Choroid plexus epithelial cell (primary cell): ENCODE measurements at places on chromosomes 7 and 10.

DNA sequence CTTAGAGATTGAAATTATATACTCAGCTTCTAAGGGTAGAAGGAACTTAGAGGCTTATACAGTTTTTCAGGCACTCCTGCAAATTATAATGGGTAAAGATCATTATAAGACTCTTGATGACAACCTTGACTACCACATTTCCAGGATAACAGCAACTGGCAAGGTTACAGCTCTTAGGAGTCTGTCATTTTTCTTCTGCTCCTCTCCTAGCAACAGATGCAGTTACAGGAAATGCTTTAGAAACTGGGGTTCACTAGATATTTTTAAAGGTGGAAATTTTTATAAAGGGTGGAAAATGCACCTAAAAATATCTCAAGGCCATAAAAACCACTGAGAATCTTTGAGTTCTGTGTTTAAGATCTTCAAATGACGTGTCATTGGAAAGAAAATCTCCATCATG is 185.8 kb downstream of the RELN start:
- DNase-seq: no peak

GRCh38 chr10:11702264-11702663 is 39.9 kb upstream of the ECHDC3 start:
- no peak for DNase-seq

DNA sequence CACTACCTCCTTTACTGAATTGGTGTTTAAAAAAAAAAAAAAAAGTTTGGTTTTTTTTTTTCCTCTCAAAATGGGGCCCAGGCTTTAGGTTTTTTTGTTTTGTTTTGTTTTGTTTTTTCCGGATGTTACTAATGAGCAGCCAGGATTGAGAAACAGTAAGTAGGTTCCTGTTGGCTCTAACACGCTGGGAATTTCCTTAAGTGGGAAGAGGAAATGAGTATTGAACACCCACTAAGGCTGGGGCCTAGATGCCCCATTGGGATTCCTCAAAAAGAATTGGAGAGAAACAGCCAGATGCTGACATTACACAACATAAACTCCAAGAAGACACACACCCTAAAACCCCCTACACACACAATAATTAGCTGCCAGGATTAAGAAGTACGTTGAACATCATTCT is 102.2 kb upstream of the NANOS1 start:
- DNase-seq: no peak

DNA sequence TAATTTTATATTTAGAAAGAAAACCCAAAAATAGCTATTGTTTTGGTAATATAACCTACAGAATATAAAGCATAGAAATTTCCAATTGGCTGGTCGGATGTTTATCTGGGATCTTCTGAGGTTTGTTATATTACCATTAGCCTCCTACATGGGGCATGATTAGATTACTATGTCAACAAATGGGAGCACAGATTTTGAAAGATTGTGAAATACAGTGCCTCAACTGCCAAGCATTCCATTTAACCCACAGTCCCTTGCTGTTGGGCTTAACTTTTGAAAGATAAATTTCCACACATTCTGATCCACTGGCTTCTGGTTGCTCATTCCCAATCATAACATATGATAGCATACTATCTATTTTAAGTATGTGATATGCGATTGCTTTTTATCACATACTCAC is 455.4 kb upstream of the C7orf33 start:
- peak; percentile 7 for DNase-seq

- no peak for DNase-seq
Measured at GRCh38 chr7:37150856-37151255, 297.8 kb downstream of the ELMO1 start.

DNA sequence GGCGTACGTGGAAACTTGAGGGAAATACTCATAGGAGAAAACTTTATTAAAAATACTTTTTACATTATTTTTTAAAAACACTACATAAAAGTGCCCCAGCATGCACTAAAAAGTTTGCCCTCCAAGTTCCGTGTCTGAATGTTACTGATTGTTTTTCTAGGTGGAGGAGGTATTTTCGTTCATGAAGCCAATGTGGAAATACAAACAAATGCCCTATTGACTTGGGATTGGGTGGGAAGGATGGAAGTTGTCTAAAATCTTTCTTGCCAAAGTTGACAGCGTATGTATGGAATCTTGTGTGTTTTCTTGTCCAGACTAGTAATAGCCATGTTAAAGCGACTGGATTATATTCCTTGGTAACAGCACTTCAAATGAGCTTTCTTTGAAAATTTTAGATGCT is 1.2 kb downstream of the PROSER2 start:
- peak; percentile 18 for DNase-seq

- DNase-seq: no peak
Measured at GRCh38 chr7:4052130-4052529, 630.0 kb upstream of the FOXK1 start.

DNA sequence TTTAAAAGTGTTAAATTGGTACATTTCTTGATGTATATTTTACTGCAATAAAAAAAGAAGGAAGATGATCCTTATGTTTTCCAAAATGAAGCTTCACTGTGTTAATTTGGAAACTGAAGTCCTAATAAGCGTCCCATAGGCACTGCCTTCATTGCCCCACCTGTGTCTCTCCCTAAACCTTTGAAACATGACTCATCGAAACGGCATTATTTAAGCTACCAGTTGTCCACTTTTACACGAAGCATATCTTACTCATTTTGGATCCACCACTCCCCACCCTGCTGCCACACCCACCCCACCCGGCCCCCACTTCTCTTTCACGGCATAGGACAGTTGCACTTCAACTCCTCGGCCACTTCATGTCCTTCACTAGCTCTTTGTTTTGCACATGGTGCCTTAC is 85.5 kb downstream of the KIAA1549 start:
- DNase-seq: no peak

DNA sequence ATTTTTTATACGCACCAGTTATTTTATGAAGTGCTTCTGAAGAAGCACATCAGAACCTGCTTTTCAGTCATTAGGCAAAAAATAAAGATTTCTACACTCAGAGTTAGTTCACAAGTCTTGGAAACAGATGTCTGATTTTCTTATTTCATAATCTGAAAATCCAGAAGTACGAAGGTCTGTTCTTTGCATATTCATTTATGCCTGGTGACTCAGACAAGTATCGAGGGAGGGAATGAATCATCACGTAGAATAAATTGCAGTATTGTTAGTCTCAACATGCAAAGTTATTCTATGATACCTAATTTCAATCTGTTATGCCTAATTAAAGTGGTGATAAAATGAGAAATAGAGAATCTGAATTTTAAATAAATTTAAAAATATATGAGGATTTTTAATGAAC is 113.6 kb upstream of the SEM1 start:
- peak; percentile 5 for DNase-seq

GRCh38 chr10:114077815-114078219 is 34.2 kb downstream of the ADRB1 start:
- no peak for DNase-seq

GRCh38 chr7:12923971-12924370 is 236.5 kb downstream of the ARL4A start:
- DNase-seq: peak; percentile 45

DNA sequence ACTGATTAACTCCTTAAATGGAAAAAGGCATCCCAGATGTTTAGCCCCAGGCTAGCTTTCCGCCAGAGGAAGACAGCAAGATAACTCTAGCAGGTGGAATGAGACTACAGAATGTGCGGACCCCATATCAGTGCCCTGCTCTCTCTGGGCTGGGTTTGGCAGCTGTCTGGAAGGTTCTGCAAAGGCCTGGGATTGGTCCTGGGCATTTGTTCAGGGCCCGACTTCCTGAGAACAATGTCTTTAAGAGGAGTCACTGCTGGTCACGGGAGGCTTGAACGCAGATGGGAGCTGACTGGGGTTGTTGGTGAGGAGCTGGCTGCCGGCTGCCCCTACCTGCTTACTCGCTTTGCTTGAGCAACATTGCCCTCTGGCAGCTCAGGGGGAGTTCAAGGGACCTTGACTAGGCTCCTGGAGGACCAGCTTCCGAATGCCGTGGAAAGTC is 130.6 kb upstream of the BTBD16 start:
- no peak for DNase-seq

DNA sequence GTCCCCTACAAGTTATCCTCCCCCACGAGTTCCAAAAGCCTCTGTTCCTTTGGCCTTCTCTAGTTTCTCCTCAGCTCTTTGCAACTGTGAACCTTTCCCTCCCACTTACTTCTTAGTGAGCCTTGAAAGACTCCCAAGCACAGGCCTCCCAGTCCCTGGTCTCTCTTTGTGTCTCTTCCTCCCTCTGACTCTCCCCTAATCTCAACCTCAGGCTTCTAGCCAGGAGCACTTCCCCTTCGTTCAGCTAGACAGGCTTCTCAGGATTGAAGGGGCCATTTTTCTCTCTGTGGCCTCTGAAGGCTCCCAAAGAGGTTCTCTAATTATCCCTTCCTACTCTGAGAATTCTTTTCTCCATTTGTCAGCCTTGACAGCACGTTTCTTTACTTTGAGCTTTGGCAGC is 50.2 kb upstream of the PHYHIPL start:
- no peak for DNase-seq

DNA sequence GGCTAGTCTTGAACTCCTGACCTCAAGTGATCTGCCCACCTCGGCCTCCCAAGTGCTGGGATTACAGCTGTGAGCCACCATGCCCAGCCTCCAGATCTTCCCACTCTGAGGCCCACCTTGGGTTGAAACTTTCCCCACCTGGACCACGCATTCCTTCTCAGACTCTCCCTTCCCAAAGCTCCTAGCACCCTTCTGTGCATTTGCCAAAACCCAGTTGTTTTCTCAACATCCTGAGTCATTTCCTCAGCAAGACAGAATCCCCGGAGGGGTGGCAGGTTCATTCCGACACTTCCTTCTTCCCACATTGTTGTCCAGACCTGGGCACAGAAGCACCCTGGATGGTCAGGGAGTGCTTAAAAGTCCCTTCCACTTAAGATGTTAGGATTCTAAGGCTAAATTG is 28.9 kb downstream of the BAG3 start:
- DNase-seq: peak; percentile 69

GRCh38 chr10:75462865-75463264 is 31.4 kb downstream of the LRMDA start:
- DNase-seq: no peak

GRCh38 chr7:28745351-28745750 is 212.8 kb downstream of the TRIL start:
- no peak for DNase-seq

GRCh38 chr10:90561666-90562065 is 296.2 kb downstream of the HTR7 start:
- no peak for DNase-seq

- DNase-seq: peak; percentile 62
Measured at GRCh38 chr10:24513155-24513554, 210.5 kb downstream of the ARHGAP21 start.

DNA sequence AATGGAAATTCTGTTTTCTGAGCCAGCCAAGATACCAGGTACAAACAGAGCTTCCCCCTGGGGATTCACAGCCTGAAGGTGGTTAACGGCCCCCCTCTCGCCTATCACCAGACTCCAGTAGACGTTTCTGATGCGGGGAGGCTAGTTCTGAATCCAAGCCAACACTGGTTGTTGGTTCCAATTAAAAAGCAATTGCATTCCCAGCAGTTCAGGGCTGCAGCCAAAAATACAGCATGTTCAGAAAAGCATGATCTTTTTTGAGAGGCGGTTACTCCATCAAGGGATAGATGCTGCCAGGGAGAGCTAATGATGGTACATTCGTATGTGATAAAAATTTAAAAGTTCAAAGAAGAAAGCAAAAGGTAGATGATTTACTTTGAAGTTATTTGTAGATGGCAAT is 481.0 kb downstream of the GALNT17 start:
- peak; percentile 23 for DNase-seq

DNA sequence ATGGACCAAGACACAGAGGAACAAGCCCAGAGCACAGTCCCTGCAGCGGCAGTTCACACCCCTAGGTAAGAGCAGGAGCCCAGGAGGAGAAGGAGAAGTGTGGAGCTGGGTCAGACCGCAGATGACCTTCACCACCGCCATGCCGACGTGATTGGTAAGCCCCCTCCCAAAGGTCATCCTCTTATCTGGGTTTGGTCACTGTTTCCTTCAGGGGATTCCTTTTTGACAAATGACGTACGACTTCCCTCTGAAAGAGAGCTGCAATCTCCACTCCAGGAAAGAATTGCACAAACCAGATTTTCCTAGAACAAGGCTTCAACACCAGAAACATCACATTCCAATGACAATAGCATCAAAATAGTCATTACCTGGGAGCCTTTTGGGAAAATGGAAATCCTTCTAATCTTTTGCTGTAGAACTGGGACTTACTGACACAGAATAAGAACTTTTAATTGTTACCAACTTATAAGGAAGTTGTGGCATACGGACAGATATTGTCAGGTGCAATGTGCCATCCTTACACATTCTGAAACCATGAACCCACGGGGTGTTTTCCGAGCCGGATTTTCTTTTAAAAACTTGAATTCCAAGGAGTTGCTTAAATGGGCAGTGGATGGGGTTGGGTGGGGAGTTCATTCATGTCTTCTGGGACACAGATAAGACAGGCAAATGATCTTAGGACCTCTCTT is 20.8 kb upstream of the ADAM12 start:
- no peak for DNase-seq

GRCh38 chr7:14836571-14837189 is 65.9 kb downstream of the DGKB start:
- peak; percentile 91 for DNase-seq

DNA sequence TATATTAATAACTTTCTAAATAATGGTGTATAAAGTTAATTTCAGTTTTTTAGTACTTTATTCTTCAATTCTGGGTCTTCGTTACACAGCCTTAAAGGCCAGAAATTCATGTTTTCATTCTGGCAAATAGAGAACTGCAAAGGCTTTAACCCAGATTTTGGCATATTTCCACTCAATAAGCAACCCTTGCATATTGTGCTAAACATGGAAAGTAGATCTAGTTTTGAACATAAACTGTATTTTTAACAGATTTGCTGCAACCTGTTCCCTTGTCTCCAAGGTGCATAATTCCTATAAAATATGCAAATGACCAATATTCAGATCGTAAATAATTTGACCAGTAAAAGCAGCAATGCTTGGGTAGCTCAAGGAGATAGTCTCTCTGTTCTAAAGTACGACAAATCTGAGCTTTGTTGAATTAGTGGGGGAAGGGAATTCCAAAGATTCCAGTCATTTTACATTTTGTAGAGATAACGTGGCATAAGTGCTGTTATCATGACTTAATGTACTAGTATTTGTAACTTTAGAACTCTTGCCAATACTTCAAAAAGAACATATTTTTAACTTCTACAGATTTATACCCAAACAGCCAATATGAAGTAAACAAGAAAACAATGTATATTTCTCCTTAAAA is 46.4 kb upstream of the RSBN1L start:
- peak; percentile 78 for DNase-seq

DNA sequence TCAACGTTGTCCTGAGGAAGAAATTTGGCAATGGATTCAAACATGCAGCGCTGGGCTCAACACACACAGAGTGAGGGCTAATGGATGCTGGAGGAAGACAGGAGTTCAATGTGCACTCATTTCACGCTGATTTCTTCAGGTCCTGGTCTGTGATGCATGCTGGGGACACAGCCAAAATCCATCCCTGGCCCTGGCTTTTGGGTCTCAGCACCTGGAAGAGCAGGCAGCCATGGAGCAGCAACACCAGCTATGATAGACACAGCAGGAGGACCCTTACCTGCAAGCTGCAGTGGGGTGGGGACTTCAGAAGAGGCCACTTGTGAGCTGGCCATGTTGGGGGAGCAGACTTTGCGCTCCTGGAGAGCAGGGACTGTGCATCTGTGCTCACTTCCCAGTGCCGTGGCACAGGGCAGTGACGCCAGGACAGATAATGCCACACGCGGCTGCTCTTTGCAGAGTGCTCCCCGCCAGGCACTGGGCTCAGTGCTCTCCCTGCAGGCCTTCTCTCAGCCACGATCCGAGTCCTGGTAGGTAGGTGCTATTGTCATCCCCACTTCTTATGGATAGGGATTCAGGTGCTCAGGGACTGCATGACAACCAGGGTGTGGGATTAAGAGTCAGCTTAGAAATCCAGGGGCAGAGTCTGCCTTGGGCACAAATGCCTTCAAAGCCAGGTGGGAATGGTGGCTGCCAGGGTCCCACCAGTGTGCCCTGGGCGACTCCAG is 138.8 kb upstream of the UNC5B start:
- no peak for DNase-seq
